NCI-H2171 (cell line): ENCODE measurements at places on chromosomes 4 and X.

GRCh38 chr4:168917138-168917779 lies 92.8 kb downstream of the CBR4 start:
- no peak for DNase-seq

DNA sequence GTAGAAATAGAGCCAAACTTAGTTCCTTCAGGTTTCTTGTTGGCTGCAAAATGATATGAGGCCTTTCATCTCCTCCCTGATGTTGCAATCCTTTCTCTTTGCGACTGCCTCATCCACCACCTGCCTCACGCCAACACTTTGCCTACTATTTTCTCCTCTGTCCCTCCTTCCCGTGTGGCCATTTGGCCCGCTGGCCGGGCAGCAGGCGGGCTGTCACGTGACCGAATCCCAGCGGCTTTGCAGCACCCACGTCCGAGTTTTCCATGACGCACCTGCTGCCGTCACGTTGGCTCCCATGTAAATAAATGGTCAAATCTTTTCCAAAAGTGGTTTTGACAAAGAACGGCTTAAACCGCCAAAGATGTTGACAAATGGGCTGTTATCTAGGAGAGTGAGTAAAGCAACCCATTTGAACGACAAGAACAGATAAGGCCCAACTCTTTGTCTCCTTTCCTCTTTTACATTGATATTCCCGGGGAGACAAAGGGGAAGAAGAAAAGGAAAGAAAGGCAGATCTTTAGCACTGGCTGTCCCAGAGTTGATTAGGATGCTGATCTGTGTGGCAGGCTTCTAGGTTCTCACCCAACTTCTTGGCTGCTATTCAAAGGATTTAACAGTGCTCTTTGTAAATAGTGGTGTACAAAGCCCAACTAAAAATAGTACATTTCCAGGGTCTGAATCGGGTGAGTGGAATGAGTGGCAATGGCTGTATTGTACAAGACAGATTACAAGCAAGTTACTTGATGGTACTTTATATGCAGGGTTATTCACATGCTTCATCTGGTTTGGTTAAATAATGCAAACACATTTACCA lies 174.2 kb upstream of the JADE1 start:
- DNase-seq, result no peak

GRCh38 chr4:57091657-57092162 lies 18.5 kb downstream of the IGFBP7 start:
- no peak for DNase-seq

DNA sequence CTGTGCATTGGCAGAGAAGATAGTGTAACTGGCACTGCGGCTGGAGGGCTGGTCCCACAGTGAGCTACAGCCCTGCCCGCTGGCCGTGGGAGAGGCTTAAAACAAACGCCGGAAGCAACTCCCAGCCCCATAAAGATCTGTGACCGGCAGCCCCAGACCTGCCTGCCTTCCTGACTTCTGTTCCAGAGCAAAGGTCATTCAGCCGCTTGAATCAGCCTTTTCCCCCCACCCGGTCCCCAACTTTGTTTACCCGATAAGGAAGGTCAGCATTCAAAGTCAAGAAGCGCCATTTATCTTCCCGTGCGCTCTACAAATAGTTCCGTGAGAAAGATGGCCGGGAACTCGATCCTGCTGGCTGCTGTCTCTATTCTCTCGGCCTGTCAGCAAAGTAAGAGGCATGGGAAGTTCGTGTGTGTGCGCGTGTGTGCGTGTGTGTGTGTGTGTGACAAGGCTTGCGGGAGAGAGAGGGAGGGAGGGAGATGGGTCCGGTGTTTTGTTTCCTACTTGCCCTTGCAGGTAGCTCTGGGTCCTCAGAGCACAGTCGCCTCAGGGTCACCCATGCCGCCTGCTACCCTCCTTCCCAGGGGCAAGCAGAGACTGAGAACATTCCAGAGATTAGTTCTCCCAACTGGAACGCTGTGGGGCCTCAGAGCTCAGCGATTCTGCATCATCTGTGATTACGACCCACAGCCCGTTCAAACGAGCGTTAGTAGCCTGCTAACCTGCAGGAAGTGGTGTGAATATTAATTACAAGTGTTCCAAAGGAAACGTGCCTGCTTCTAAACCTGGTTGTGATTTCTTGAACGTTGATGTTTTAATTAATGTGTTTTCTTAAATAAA lies at the start of gene MGST2:
MGST2 (plus strand) TSS at position 130 of the 840 bp plus-strand sequence; CDS start at position 331, 201 bp downstream.
- peak; percentile 30 for DNase-seq

DNA sequence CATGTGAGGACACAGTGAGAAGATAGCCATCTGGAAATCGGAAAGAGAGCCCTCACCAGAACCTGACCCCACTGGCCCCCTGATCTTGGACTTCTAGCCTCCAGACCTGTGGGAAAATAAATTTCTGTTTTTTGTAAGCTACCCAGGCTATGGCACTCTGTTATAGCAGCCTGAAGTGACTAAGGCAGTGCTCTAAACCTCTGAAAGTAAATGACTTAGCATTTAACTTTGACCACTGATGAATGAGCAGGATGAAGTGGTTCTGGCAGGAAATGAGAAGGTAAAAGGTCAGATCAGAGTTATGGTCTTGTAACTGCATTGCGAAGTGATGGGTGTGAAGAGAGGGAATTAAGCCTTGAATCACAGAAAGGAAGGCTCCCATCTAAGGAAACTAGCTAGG lies 17.0 kb downstream of the GPAT3 start:
- DNase-seq, result no peak

- no peak for DNase-seq
These were observed 11.5 kb upstream of the GABRE start for GRCh38 chrX:151985955-151986354.

DNA sequence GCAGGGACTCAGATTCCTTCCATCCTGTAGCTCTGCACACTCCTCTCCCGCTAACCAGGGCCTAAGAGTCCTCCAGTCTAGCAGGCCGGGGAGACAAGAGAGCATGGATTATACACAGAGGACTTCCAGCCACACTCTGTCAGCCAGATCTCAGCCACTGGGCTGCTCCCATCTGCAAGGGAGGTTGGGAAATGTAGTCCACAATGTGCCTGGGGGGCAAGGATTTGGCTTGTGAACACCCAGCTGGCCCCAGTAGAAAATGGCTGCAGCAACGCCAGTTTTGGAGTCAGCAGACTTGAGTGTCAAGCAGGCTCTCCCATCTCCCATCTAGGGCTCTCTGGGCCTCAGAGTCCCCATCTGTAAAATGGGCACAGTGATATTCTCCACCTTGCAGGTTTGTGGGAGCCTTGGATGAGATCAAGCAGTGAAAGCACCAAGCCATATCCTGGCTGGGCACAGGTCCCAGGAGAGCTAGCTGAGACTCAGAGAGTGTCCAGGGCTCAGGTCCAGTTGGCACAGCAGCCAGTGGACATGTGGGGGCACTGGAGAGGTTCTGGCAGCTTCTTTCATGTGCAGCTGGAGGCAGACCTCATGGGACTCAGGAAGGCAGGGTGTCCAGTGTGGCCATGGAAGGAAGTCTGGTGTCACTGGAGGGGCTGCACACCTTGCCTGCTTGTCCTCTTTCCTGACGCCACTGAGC lies 14.6 kb downstream of the PSAPL1 start:
- no peak for DNase-seq

DNA sequence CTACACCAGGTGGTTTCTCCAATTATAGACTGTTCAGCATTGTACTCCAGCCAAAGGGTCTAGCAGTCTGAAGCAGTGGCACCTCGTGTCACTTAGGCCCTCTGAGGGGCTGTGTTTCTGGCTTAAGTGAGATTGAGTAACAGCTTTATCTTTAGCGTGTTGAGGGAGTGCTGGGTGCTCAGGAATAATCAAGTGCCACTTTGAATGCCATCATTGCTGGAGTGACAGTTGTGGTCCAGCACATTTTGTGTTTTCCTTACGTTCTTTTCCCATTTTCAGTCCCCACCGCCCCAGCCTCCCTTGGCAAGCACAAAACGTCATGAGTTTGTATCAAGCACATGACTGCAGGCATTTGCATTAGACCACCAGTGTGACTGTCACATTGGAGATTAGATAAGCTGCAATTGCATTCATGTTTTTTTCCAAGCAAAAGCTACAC lies 58.7 kb downstream of the FNIP2 start:
- DNase-seq, result no peak

GRCh38 chr4:101400096-101400495 lies 52.8 kb upstream of the PPP3CA start:
- DNase-seq, result no peak
